ENCODE measurements at places on chromosomes 6 and 20.

- no peak for DNase-seq
Measured at GRCh38 chr6:158519300-158519699, 40.6 kb upstream of the TMEM181 start.

DNA sequence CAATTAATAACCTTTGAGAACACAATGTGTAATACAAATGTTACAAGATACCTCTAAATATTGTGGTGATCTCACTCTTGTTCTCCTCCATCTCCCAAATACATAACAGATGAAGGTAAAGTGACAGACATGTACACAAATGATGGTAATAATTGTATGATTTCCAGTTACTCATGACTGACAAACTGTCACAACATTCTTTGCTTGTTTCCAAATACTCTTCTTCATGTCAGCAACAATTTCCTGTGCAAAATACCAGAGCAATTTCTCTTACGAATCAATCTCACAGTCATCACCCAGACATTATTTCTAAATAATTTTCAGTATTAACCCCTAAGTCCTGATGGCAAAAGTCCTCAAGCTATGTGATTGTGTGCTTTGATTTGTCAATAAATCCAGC, 92.9 kb downstream of the RPS12 start:
- no peak for DNase-seq

- no peak for DNase-seq
Measured at GRCh38 chr6:118325220-118325860, 222.8 kb upstream of the PLN start.

DNA sequence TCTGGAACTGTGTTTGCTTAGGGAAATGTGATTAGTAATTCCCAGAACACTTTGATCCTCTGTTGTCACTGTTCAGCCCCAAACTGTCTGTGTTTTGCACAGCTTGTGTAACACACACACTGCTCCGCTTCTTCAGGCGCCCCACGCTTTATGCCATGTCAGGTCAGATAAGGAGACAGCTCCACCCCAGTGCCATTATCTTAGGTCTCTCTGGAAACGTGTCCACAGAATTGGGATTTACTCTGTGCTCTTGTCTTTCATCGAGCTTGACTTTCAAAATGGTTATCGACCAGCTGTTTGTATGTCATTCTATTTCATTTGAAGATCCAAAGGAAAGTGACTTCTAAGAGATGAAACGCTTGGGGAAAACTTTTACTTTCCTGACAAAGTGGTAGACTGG, 106.4 kb upstream of the SSTR4 start:
- DNase-seq: no peak

- no peak for DNase-seq
Measured at GRCh38 chr20:53786445-53787267, 193.0 kb upstream of the ZNF217 start.

GRCh38 chr6:150967381-150967780, 101.9 kb downstream of the MTHFD1L start:
- DNase-seq: no peak

GRCh38 chr6:91164105-91164504, 577.2 kb upstream of the MAP3K7 start:
- no peak for DNase-seq

GRCh38 chr20:4559906-4560305, 161.8 kb upstream of the PRND start:
- DNase-seq: no peak

DNA sequence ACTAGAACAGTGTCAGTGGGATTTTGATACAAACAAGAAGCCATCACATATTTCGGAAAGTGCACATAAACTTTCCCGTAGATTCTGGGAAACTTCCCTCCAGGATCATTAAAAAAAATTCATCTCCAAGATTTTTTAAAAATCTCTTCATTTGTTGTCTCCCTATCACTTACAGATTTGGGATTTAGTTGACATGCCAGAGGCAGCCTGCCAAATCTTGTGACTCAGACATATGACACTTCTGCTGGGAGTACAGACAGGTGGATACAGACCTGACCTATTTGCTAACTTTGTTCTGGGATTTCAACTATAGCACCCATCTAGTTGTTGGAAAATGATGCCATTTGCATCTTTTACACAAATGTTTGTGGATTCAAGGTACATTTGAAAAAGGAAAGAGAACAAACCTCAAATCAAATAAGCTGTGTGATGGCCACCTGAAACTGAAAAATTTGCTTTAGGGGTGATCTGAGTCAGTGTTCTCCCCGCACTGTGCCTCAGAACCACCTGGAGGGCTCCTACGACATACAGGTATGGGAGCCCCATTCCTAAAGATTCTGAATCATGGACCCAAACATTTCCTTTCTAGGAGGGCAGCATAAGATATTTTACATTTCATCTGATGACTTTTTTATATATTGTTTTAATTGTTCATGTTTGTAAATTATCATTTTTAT, 21.9 kb upstream of the CD2AP start:
- DNase-seq: no peak

- no peak for DNase-seq
Measured at GRCh38 chr20:31515775-31516107, 1.5 kb downstream of the HM13 start.

All from chondrocyte (in vitro differentiated cells).